ENCODE measurements at places on chromosomes 6 and 20.
A peak's percentile ranks its signal among the peaks of the same experiment; 100 is the strongest.

DNA sequence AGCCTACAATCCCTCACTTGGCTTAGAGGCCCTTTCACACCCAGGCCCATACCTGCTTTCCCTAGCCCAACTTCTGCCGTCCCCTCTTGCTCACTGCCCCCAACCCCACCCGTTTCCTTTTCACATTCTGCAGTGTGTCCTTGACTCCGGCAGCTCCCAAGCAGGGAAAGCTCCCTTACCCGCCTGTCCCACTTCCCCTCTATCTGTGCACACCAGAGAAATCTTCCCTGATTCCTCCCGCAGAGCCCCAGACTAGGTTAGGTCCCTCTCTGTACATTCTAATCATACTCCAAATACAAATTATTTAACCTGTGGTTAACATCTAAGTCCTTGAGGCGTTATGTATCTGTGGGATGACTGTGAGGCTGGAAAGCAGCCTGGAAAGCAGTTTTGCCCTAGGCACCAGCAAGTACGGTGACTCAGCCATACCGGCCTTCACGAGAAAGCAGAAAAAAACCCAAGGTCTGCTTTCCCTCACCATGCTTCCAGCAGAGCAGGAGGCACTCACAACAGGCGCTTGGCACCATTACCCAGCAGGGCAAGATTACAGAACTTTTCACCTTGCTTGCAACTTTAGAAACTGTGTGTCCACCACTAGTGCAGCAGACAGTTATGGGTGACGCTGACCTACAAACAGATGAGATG is 22.3 kb downstream of the ELOVL5 start:
- DNase-seq, result peak; percentile 98

GRCh38 chr6:85402922-85403321 is 47.0 kb upstream of the NT5E start:
- DNase-seq, result no peak

DNA sequence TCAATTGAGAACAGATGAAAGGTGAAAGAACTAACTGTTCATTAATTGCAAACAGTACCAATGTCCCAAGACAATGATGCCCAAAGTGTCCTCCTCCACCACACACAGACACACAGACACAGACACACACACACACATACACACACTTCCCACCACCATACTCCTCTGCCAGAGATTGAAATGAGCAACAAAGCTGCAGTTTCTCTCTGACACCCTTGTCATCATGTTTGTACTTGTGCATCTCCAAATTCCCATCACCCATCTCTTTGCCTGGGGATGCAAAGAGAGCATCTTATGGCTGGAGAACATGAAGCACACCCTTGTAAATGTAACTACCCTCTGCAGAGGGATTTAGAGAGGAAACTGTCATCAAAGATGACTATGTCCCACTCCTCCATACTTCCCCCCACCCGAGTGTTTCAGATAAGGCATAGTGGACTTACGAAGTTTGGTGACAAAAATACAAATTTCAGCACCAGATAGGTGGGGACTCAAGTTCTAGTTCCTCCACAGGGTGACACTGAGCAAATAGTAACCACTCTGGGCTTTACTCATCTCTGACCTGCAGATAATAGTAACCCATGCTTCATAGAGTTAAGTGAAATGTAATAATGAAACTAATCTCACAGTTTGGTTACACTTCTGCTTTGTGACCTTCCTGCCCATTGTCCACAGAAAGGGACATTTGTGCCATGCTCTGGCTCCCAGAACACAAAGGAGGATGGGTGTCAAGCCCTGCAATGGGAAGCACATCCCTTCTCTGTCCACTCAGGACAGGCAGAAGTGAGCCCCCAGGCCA is 8.7 kb downstream of the MAFB start:
- DNase-seq, result no peak

DNA sequence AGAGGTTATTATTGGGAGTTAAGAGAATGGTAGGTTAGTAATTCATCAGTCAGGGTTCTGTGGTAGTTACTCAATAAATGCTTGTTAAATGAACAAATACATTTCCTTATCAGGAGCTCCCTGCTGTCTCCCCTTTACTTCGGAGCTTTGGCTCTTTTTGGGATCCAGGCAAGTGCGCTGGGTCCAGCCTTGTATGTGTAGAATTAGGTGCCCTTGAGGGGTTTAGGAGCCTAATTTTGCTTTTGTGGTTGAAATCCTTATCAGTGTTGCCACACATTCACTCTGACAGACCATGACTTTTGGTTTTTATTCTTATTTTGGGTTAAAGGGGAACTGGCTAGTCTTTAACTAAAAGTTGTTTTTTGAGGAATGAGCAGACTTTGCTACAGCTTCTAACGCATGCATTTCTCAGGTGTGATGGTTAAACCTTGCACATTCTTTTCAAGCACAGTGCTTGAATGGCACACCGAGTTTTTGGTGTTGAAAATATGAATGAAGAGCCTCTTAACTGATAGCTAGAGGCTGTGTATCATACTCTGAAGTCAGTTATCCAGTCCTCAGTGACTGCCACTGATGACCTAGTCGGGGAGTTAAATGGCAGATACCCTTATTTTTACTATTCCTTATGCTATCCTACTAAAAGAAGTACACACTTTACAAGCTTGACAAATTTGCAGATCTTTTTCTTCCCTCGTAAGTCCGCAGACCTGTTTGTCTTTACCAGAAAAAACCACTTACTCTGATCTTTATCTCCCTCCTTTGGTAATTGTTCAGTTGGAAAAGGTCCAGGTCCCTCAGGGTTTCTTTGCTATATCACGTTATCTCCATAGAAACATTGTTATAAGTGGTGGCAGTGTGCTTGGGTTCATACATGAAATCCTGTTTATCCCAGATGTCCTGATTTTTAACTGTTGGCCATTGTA is 50.7 kb upstream of the PLCG1 start:
- no peak for DNase-seq

GRCh38 chr6:32118782-32119628 is 9.0 kb downstream of the ATF6B start:
- DNase-seq, result peak; percentile 39

- DNase-seq, result no peak
Observed at GRCh38 chr6:66970373-66970772, 1263.3 kb upstream of the EYS start.

GRCh38 chr20:44051661-44052000 is 135.4 kb downstream of the JPH2 start:
- DNase-seq, result no peak

DNA sequence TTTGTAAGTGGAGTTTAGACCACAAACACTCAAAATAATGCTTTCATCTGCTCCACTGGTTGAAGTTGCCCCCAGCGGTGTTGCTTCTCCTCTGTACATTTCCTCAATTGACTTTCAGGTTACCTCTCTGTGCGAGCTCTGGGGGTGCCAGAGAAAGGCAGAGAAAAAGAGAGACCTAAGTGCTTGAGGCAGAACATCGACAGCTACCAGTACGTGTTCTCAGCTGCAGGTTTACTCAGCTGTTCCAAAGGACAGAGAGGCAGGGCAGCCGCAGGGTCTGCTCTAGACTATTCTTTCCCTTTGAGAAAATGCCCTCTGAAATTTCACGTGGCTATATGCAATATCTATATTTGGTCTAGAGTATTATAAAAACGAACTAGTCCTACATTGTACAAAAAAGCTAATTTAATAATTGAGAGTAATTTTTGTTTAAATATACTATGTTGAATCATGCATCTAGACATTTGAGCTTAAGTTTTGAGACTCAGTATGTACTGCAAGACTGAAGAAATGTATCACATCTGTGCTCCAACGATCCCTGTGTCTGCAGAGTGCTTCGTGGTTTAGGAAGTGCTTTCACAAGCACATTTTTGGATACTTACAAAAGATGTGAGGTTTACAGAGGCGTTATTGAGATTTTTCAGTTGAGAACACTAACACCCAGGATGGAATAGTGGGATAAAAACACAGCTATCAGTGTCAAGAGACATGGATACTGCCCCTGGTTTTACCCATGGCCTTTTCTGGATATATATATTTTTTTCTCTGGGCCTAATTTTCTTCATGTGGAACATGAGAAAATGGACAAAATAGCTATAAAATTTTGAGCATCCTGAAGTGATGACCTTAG is 453.6 kb upstream of the FLRT3 start:
- no peak for DNase-seq

DNA sequence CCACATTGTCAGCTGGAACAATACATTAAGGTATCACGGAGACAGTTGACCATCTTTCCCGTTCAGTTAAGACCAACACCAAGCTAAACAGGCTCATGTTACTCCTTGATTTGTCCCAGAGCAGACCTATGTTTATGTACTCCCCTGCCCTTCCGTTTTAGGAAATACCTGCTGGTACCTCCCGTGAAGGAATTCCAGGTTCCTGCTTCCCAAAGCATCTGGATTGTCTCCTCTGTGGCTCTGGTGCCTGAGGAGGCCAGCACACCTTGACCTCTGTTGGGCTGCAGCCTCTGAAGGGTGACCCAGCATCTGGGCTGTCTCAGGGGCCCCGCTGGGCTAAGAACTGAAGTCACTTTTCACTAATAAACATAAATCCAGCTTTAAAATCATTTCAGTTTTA is 647.8 kb upstream of the MARCKS start:
- DNase-seq, result no peak

DNA sequence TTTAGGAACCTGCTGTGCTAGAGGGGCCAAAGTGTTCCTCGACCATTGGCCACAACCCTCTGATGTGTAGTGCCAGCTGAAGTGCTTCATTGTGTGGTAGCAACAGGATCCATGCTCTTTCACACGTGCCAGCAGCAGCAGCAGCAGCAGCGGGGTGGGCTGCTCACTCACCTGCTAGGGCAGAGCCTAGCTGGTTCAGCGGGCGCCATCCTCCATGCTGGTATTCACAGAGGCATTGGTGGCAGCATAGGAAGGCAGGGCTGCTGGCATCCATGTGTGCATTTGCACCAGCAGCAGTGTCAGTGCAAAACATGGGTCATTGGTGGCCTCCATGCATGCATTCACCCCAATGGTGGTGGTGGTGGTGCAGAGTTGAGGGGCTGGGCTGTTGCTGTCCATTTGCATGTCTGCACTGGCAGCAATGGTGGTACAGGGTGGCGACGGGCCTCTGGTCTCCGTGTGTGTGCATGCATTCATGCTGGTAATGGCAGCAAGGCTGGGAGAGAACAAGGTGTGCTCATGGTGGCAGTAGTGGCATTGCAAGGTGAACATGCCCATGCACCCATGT is 13.2 kb upstream of the TINAG start:
- DNase-seq, result no peak

GRCh38 chr6:111478749-111479148 is 4.3 kb downstream of the REV3L start:
- no peak for DNase-seq

DNA sequence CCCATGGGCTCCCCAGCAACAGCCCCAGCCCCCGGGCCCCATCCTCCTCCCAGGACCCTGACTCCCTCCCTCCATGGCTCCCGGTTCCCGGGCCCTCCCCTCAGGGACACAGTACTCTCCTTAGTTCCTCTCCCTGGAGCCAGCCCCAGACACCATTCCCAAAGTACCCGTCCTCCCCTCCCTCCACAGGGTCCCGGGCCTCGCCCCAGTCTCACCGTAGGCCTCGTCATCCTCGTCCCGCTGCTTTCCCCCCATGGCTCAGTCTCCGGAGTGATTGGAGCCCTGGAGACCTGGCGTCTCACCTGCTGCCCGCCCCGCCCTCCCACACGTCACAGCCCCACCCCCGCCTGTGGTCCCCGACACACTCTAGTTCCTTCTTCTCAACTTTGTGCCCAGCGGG is at the start of gene SLC44A4:
SLC44A4 (minus strand) TSS at position 272 of the 400 bp plus-strand sequence; CDS start at position 255, 17 bp downstream.
- DNase-seq, result no peak

DNA sequence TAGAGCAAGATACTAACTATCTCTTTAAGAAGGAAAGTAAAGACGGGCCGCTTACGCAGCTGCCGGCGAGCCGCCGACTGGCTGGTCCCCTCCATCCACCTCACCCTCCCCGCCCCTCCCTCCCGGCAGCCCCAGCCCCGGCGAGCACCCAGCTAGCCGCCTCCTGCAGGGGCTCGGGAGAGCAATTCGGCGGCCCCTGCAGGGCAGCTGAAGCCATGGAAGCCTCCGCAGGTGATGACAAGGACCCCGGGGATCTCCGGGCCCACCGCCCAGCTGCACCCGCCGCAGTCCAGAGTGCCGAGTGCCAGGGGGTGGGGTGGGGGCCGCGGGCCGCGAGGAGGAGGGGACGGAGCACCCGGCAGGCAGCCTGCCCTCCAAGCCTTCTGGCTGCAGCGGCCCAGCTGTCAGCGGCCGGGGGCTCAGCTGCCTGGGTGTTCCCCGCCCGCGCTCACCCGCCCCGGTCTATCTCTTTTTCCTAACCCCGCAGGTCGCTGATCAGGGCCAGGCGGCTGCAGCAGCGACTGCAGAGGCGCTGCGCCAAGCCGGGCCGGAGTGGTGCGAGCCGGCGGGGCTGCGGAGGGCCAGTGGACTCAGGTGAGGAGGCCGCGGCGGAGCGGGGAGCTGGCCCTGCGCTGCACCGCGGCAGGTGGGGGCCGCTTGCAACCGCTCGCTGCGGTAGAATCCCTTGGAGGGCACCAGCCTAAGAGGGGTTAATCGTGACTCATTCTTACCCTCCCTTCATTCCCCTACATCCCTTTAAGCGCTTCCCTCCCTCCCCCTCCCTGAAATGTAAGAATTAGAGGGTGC is at the start of gene SNPH:
SNPH (plus strand) TSS at position 128 of the 807 bp plus-strand sequence. CDS start 29,946 bp downstream, outside the sequence.
- DNase-seq, result peak; percentile 12

GRCh38 chr6:169097381-169097959 is 156.2 kb downstream of the THBS2 start:
- DNase-seq, result peak; percentile 98

DNA sequence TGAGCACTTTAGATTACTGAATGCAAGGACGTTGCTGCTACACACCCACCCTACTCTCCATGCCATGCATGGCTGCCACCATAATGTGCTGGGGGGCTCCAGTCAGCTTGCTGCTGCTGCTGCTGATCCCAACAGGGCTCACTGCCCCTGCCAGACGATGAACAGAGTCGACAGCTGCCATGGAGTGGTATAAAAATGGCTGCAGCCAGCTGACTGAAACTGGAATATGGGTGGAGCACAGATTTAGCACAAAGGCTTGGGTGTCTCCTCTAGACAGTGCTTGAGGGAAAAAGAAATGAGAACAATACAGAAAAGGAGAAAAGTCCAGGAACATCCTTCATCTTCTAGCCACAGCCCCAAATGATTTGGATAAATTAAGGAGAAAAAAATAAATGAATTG is 150.7 kb downstream of the PDSS2 start:
- no peak for DNase-seq

DNA sequence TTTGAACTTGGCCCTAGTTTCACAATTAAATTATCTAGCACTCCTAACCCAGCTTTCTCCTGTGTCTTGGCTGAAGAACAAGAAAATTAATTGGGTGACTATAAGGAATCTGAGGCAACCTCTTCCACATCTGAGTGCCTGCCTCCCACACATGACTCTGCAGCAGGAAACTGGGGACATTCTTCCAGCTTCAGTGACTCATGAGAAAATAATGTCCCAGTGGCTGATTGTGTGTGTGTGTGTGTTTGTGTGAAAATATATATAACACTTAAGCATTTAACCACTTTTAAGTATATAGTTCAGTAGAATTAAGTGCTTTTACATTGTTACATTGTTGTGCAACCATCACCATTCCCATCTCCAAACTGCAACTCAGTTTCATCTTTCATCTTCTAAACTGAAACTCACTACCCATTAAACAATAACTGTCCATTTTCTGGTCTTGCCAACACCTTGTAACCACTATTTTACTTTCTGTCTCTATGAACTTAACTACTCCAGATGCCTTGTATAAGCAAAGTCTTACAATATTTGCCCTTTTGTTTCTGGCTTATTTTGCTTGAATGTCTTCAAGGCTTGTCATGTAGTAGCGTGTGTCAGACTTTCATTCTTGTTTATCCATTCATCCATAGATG is 8.7 kb downstream of the TRIM38 start:
- peak; percentile 94 for DNase-seq

All from retinal pigment epithelial cell (primary cell).